ENCODE measurements at places on chromosomes 12 and 14. TPM values are rescaled to one million over a fixed set of nuclear protein-coding genes. Genes with fewer than 3 reads are reported as not detected.

GRCh38 chr14:50023671-50024490 lies 92.5 kb downstream of the VCPKMT start:
- H3K27ac ChIP-seq: no peak overlapping the region
- H3K4me1 ChIP-seq: peaks cover 35% of the 10 kb centered on the region
- no peak for DNase-seq
- H3K27me3 ChIP-seq: no peaks in the 10 kb centered on the region

DNA sequence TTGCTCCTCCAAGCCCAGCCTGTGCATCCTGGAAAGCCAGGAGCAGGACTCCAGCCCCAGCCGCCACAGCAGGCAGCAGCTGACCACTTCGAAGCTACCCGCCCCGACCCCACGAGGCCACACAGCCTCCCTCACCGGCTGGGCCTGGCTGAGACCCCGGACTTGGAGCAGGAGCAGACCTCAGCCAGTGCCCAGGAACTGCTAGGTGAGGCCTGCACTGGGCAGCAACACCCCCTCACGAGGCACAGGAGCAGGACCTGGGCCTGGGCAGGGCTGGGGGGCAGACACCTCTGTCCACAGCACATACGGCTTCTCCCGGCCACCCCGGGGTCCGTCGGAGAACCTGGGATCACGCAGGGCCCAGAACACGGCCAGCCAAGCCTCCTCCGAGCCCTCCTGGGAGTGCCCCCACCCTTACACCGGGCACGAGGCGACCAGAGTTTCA lies 137.4 kb upstream of the C14orf180 start:
- no peak overlapping the region for H3K27ac ChIP-seq
- DNase-seq: no peak
- no peak overlapping the region for H3K4me3 ChIP-seq
- no peaks in the 10 kb centered on the region for H3K36me3 ChIP-seq

DNA sequence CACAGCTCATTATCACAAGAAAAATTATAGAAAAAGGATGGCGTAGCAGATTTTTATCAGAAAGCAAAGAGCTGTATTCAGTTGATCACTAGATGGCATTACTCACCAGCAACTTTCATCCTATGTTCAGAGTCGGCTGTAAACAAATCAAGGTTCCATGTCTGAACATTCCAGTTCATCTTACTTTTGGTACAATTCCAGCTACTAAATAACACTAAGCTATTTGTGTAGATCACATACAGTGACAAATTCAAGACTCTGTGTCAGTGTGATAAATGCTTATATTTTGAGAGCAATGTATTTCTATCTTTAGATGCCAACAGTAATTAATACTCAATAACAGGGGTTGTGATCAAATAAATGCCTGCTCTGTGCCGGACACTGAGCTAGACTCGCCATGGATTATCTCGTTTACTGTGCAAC lies 30.1 kb downstream of the NRDE2 start:
- H3K36me3 ChIP-seq: peaks cover 34% of the 10 kb centered on the region
- H3K4me1 ChIP-seq: peaks cover 18% of the 10 kb centered on the region
- no peak overlapping the region for H3K4me3 ChIP-seq

Gene SETD3
- 61.7 TPM for total RNA-seq

Gene RNASE4
- total RNA-seq: 0.34 TPM

Gene LALBA
- not detected for total RNA-seq
